NCI-H2029 treated with DMSO at 0.1 percent for 48 hours (cell line): ENCODE measurements at places on chromosomes 2 and 18.

- no peak for DNase-seq
These were observed 113.8 kb upstream of the KLF7 start for GRCh38 chr2:207279520-207279919.

- no peak for DNase-seq
These were observed 68.3 kb downstream of the KCNF1 start for GRCh38 chr2:10980071-10980470.

DNA sequence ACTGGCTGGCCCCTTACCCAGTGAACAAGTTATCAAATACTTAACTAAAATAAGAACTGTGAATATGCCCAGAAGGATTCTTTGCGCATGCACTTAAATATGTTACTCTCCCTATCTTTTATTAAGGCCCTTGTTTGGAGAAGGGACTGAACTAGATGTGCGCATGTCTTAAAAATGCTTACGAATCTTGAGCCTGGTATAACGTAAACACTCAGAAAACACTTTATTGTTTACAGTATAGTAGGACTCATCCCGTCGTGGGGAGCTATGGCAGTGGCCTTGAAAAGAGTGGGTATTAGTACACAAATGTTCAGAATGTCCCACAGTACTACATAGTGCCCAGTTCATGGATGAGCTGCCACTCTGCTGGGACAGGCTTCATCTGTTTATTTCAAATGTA is 75.9 kb upstream of the MAP4K3 start:
- DNase-seq, result no peak

DNA sequence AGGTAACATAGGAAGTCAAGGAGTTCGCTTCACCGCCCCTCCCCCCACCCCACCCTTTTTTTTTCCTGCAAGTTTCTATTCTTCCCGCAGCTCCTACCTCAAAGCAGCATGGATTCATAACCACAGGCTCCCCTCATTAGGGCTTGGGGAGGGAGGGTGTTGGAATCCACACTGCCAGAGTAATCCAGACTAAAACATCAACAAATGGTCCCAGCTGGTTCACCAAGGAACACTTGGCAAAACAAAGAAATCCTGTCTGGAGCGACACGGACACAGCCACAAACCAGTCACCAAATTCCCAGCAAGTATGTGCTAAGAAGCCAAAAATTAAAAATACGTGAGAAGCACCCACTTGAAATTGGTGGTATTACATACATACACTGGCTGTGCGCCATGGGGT is 106.9 kb upstream of the PPP1CB start:
- DNase-seq, result no peak

DNA sequence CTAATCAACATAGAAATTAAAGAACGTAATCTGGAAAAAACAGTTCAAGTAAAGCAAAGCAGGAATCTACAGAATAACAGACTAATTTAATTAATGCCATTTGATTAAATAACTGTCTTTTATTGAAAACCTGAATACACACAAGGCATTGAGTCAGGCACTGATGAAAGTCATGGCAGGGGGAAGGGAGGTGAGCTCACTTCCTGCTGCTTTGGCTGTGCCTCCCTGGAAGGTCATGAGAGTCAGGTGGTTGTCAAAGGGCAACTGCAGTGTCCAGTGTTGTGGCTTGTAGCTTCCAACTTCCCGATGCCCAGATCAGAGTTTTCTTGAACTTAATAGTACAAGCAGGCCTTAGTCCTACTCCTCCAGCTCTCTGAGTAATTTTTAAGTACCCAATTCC is 180.9 kb downstream of the PID1 start:
- no peak for DNase-seq
